A673 (cell line): ENCODE measurements at places on chromosomes 4 and X.

- DNase-seq, result no peak
- H3K27me3 ChIP-seq, result peaks cover 4% of the 10 kb centered on the region
- no peak overlapping the region for H3K27ac ChIP-seq
These were observed 22.1 kb upstream of the MSX1 start for GRCh38 chr4:4837316-4837715.

DNA sequence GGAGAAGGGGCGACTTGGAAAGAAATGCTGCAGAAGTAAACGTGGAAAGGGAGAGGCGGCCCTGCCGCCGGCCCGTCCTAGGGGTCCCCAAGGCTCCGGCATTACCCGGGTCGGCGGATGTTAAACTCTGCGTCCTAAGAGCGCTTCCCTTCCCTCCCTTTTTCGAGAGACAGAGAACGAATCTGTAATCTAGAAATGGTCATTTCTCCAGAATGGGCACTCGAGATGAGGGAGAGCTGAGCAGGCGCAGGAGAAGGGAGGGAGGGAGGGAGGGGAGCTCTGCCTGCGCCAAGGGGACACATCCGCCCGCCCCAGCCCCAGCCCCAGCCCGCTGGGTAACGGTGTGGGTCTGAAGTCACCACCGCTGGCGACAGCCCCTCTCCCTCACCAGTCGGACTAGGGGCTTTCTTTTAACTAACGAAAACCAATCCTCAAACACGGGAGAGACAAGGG lies 1.7 kb downstream of the HCFC1 start:
- DNase-seq, result no peak
- H3K4me1 ChIP-seq, result peaks cover 26% of the 10 kb centered on the region
- H3K36me3 ChIP-seq, result no peaks in the 10 kb centered on the region
- peak overlapping the region; percentile 72 for H3K27ac ChIP-seq
- H3K4me3 ChIP-seq, result peak overlapping the region; percentile 86

DNA sequence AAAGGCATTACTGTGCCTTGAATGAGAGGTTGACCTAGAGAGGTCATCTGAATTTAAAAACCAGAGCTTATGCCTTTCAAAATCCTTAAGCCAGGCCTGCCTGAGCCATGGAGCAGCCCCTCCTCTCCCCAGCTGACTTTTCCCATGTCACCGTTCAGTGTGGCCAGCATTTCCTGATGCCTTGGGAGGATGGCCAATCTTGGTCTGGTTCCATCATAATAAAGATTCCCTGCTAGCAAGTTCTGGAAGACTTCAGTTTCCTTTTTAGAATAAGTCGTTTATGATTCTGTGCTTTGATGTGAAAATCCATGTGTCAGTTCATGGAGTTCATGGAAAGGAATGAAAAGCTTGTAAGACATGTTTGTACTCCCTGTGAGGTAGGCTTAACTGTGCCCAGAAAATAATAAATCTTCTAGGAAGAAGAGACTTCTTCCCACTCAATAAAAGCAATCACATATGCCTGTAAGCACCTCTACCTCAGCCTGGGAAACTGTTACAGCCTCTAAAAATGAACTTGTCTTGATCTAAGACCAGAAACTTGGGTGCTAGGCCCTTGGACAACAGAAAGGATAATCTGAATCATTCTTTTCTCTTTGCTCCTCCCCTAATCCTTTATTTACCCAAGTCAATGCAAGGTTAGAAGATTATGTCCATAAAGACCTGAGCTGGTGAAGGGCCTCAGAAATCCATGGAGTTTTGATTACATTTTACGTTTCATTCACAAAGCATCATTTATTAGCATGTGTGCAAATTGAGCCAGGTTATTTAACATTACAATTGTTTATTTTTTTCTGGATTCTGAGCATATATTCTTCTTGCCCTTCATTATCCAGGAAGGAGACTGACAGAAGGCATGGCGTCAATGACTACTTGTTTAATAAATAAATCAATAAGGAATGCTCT lies 84.0 kb upstream of the TBC1D9 start:
- DNase-seq, result no peak
- no peak overlapping the region for H3K4me3 ChIP-seq
- H3K27ac ChIP-seq, result no peak overlapping the region
- no peaks in the 10 kb centered on the region for H3K27me3 ChIP-seq
- H3K4me1 ChIP-seq, result no peaks in the 10 kb centered on the region
- H3K36me3 ChIP-seq, result no peaks in the 10 kb centered on the region

DNA sequence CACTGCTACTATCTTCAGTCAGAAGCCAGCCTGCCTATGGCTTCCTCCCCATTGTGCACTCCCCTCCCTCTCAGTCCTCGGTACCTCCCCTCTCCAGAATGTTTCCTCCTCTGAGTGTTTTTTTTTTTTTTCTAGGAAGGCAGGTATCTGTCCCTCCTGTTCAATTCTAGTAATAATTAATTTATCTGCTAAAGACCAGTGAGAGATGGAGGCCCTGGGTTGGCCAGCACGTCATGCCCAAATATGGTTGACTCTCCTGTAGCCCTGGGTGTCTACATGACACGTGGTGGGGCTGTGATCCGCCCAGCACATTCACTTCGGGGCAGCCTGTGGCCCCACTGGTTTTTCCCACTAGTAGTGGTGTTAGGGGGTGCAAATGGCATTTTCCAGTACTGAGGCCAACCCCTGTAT lies 1.8 kb downstream of the FLNA start:
- no peaks in the 10 kb centered on the region for H3K27me3 ChIP-seq
- no peak overlapping the region for H3K4me3 ChIP-seq
- DNase-seq, result no peak
- peaks cover 21% of the 10 kb centered on the region for H3K4me1 ChIP-seq
- H3K27ac ChIP-seq, result no peak overlapping the region

DNA sequence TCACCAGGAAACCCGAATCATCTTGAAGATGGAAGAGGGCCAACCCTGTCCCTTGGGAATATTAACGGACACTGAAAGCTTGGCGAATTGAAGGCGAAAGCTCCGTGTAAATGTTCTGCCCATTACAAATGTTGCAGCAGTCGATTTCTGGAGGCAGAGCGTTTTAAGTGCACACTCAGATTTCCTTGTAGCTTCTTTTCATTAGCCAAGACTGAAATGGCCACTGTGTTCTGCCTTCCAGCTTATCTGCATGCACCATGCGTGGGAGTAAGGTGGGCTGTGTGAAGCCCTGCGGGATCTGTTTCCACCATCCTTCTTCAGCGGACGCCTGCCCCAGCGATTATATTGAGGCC lies 1.3 kb downstream of the SMIM20 start:
- H3K36me3 ChIP-seq, result no peaks in the 10 kb centered on the region
- peak overlapping the region; percentile 56 for H3K27ac ChIP-seq
- no peak for DNase-seq

- no peaks in the 10 kb centered on the region for H3K36me3 ChIP-seq
- DNase-seq, result no peak
- H3K27me3 ChIP-seq, result no peaks in the 10 kb centered on the region
- H3K4me1 ChIP-seq, result no peaks in the 10 kb centered on the region
These were observed 48.3 kb upstream of the NOCT start for GRCh38 chr4:138967313-138967712.

DNA sequence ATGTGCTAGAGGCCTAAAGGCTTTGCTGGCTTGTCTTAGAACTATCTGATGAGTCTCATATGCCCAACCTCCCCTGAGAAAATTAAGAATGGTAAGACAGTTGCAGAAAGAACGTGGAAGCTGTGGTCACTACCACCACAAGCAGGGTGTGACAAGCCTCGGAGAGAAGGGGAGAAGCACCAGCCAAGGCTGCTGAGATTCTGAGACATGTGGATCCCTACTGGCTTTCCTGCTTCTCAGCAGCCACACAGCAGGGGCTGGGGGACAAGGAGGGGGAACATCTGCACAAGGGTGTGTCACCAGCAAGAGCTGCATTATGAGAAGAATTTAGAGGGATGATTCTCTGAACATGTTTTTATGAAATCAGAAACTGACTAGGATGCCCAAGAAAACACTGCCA lies 19.4 kb downstream of the TAPT1 start:
- H3K27ac ChIP-seq, result peak overlapping the region; percentile 19
- H3K4me1 ChIP-seq, result peaks cover 41% of the 10 kb centered on the region
- no peaks in the 10 kb centered on the region for H3K27me3 ChIP-seq
- peaks cover 5% of the 10 kb centered on the region for H3K36me3 ChIP-seq
- H3K4me3 ChIP-seq, result no peak overlapping the region
- peak; percentile 80 for DNase-seq

DNA sequence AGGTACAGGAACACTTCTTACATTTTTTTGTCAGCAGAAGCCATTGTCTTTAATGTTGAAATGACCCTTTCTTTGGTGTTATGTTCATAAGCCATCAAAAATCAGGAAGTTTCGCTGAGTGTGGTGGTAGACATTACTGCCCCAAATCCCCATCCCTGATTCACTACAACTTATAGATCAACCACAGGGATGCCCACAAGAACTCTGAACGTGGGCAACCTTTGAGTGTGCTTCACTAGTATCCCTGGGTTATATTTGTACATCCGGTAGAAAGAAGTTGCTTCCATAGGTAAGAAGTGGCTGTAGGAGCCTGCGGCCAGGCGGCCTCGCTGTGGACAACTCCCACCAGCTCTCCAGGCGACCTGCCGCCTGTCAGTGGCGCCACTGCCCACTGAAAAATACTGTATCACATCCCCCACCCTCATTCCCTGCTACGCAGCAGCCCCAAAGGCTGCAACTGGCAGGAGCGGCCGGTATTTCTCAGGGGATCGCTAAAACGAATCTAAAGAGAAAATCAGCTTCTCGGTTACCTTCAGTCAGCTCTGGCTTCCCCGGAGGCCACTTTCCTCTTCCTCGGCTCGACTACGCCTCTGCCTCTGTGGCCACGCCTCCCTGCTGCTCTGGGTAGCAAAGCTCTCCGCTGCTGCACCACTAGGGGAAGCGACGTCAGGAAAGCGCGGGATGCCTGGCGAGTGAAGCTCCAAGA lies 13.9 kb upstream of the ETDC start:
- H3K27me3 ChIP-seq, result no peaks in the 10 kb centered on the region
- DNase-seq, result no peak
- no peak overlapping the region for H3K27ac ChIP-seq
- H3K4me3 ChIP-seq, result no peak overlapping the region
- H3K36me3 ChIP-seq, result no peaks in the 10 kb centered on the region
- no peaks in the 10 kb centered on the region for H3K4me1 ChIP-seq

- no peak overlapping the region for H3K27ac ChIP-seq
- no peak for DNase-seq
- no peak overlapping the region for H3K4me3 ChIP-seq
- H3K36me3 ChIP-seq, result no peaks in the 10 kb centered on the region
- H3K27me3 ChIP-seq, result no peaks in the 10 kb centered on the region
- H3K4me1 ChIP-seq, result no peaks in the 10 kb centered on the region
These were observed 73.6 kb upstream of the PJA1 start for GRCh38 chrX:69238887-69239231.

DNA sequence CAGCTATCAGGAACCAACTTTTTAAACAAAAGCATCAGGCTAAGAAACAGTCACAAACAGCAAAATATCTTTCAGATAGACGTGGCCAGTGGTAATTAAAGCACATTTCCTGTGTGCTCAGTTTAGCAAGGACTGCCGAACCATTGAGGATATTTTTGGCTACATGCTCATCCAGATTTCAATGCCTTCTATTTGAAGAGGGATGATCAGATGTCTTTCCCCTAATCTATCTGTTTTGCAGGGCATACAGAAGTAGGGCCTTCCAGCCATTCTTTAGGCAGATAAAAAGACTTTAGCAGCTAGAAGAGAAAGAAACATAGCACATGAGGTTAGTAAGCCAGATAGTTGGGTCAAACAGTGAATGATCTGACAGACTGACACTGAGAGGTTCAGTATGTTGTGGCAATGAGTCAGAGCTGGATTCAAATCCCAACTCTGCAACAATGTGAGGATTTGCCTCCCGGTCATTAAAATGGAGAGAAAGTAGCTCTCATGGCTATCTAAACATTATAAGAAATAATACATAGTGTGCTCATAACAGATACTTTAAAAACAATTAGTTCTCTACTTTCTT lies 100.0 kb upstream of the PRKG2 start:
- DNase-seq, result no peak
- H3K27me3 ChIP-seq, result no peaks in the 10 kb centered on the region
- H3K4me3 ChIP-seq, result no peak overlapping the region
- no peak overlapping the region for H3K27ac ChIP-seq

DNA sequence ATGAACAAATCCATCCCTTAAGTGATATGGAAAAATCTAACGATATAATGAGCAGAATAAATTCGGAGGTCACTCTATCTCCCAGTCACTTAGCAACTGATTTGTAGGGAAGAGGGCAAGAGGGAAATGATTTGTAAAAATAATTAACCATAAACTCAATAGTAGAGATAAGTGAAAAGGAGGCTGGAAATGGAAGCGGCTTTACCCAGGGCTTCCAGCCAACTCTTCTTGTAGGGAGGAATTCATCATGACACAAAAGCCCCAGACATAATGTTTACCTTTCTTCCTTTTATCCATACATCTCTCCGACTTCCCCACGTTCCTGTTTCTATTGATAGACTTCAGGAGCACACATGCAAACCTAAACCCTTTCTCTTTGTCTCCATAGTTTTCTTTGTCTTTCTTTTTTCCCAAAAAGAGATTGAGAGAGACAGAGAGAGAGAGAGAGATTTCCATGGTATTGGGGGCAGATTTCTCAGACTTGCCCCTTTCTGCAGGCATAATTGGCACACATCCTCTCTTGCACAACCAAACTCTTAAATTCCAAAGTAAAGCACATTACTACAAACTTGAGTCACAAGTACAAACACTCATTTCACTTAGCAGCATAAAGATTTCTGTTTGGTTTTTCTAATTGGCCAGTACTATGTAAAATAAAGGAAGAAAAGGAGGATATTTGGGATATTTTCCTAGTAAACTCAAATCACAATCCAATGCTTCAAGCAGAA lies 140.9 kb downstream of the MAPK10 start:
- H3K27me3 ChIP-seq, result no peaks in the 10 kb centered on the region
- H3K36me3 ChIP-seq, result no peaks in the 10 kb centered on the region
- no peak overlapping the region for H3K27ac ChIP-seq
- H3K4me3 ChIP-seq, result no peak overlapping the region

- no peak overlapping the region for H3K27ac ChIP-seq
- H3K4me3 ChIP-seq, result no peak overlapping the region
- H3K4me1 ChIP-seq, result no peaks in the 10 kb centered on the region
- no peaks in the 10 kb centered on the region for H3K36me3 ChIP-seq
These were observed 13.5 kb downstream of the NSUN7 start for GRCh38 chr4:40763228-40763716.

GRCh38 chrX:69285401-69285877 lies 120.2 kb upstream of the PJA1 start:
- DNase-seq, result no peak
- H3K27ac ChIP-seq, result peak overlapping the region; percentile 80
- peak overlapping the region; percentile 39 for H3K4me3 ChIP-seq
